ENCODE measurements at places on chromosomes 2 and 18.

DNA sequence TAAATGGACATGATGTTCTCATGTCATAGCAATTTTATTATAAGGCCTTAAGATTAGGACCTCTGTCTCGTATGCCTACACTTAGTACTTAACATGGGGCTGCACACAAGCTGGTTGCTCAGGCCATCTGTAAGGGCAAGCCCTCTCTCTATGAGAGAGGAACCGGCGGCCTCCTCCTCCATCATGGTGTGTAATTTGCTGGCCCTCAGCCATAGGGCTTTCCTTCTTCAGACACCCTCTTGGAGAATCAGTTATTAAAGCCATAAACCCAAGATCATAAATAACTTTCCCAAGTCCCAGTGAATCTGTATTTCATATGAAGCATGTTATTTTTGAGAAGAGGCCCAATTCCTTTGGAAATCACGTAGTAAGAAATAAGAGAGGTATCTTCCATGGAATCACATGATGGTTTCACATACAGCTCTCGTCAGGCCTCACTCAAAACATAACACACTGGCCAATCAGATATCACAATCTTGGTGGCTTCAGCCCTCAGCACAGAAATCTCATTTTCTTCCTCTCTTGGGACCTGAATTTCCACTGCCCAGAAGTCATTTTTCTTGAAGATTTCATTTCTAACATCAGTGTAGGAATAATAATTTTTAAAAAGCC, 92.6 kb downstream of the RDH14 start:
- DNase-seq = no peak

GRCh38 chr2:33528441-33528950, 52.0 kb downstream of the RASGRP3 start:
- no peak for DNase-seq

DNA sequence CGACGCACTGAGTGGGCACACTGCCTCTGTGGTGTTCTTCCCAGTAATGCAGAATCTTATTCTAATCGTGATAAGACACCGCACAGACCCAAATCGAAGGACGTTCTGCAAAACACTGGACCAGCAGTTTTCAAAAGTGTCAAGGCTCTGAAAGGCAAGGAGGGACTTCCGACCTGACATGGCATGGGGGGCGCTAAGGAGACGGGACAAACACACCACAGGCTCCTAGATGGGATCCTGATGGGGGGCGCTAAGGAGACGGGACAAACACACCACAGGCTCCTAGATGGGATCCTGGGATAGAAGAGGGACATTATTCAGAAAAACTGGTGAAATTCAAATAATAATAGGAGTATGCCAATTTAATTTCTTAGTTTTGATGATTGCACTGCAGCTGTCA, 191.4 kb downstream of the LDLRAD4 start:
- no peak for DNase-seq

DNA sequence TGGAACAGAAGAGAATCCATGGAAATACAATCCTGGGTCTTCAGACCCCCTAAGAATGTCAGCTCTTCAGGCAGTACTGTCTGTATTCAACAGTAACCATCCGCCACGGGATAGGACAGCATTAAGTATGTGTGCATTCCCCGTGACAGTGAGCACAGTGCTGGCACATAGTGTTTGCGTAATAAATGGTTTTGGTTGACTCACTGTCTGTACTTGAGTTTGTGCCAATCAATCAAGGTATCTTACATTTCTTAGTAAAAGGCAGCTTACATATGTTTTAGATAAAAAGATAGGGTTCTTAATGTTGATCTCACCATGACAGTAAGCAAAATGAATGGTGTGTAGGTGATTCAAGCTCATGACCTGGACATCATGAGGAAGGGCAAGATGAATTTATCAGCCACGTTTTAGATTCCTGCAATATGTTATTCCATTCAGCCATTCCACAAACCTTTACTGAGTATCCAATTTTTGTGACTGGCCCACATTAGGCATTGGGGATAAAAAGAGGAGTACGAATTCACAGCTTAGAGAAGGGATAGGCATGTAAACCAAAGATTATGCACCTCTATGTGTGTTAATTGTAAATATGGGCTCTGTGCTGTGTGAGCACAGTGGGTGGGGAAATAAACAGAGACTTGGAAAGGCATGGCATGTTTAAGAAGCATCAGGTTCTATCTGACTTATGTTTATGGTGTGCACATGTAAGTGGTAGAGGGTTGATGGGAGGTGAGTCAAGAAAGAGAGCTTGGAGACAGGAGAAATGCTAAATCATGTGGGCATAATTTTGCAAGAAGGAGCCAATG, 258.8 kb downstream of the SLC8A1 start:
- DNase-seq = no peak

GRCh38 chr2:199646439-199646838, 188.7 kb upstream of the SATB2 start:
- no peak for DNase-seq

DNA sequence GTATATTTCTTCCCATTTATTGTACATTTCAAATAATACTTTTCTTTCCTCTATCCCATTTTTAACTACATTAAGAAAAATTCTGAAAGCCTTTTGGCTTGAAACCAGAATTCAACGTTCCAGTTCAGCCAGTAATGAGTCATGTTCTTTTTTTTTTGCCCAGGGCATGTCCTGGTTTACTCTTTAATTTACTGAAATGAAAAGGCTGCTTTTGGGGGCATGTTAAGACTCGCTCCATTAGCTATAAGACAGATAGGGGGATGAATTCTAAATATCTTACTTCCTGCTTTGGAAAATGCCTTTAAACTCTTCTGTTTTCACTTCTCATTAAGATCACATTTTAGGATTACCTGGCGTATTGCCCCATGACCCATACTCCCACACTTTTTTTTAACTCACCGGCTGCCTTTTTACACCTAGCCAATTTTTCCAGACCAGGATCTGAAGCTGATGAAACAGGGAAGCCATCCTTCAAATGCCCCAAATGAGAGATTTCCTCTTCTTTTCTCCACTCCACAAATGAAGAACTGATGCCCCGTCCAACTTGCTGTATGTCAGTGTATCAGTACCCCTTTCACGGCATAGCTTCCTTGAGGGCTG, 585 bp downstream of the ABCA12 start:
- no peak for DNase-seq

- DNase-seq = no peak
These were observed 173.4 kb upstream of the NDUFV2 start for GRCh38 chr18:8928847-8929780.

Data from neural progenitor cell (in vitro differentiated cells).